Panc1 (cell line): ENCODE measurements at places on chromosomes 16 and 17.

- no peak for DNase-seq
Observed at GRCh38 chr16:50838165-50838564, 96.3 kb downstream of the CYLD start.

DNA sequence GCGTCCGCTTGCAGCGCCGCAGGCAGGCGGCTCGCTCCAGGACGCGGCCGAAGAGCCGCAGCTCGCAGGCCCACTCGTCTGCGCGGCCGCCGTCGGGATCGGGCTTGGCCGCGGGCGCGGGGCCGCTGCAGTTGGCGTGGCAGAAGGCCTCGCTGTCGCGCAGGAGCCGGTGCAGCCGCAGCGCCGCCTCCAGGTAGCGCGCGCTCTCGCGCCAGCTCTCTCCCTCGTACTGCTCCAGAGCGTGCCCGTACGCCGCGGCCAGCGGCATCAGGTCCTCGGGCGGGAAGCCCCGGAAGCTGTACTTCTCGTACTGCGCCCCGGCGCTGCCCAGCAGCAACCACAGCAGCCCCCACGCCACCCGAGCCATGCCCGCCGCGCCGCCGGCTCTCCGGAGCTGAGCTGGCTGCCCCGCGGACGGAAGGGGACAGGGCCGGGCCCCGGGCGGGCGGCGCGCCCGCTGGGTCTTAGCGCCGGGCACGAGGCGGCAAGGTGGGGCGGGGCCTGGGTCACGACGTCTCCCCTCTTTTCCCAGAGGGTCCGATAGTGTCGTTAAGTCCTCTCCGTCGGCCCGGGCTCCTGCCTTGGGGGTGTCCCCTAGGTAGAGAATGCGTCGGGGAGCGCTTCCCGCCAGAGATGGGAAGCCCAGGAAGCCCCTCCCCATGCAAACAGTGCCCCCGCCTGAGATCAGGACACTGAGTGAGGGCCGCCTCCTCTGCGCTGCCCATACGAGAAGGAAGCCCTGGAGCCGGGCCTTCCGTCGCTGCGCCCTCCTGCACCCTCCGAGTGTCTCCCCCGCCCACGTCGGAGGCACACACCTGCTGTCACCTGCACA lies at the start of gene P3H4:
Gene P3H4 (minus strand): TSS at position 401 of the 832 bp plus-strand sequence. CDS start 34 bp downstream, at position 367.
- peak; percentile 47 for DNase-seq

DNA sequence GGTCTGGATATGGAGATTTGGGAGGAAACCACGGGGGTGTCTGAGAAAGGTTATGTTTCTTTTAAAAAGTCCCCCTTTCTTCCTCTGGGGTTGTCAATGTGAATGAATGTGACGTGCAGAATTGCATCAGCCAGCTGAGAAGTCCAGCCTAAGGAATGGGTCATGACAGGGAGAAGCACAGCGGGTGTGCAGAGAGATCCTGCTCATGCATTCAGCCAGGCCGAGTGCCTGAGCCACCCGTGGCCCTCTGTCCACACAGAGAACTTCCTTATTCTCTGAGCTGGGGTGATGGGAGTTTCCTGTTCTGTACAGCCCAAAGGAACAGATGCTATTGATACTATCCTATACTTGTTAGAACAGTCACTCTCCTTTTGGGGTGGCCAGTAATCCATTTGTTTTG lies 117.9 kb downstream of the CPPED1 start:
- no peak for DNase-seq

DNA sequence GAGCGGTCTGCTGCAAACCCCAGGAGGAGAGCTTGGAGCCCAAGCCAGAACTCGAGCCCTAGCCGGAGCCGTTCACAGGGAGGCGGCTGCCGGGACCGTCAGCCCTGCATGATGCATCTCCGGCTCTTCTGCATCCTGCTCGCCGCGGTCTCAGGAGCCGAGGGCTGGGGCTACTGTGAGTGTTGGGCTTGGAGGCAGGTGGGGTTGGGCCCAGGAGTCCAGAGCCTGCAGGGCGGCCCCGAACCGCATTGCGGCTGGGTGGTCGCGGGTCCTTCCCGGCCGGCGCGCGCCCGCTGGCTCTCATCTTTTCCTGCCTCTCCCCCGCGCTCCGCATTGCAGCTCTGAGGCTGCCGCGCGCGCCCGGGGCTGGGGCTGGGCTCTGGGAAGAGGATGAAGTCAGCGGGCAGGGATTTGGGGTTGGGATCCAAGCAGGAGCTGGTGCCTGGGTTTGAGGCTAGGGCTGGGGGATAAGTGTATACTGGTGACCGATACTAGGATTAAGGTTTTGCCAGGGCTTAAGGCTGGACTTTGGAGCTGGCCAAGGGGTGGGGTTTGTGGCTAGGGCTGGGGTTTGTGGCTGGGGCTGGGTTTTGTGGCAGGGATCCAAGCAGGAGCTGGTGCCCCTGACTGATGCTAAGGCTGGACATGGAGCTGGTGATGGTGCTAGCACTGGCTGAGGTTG lies 532 bp downstream of the CNTNAP1 start:
- no peak for DNase-seq

DNA sequence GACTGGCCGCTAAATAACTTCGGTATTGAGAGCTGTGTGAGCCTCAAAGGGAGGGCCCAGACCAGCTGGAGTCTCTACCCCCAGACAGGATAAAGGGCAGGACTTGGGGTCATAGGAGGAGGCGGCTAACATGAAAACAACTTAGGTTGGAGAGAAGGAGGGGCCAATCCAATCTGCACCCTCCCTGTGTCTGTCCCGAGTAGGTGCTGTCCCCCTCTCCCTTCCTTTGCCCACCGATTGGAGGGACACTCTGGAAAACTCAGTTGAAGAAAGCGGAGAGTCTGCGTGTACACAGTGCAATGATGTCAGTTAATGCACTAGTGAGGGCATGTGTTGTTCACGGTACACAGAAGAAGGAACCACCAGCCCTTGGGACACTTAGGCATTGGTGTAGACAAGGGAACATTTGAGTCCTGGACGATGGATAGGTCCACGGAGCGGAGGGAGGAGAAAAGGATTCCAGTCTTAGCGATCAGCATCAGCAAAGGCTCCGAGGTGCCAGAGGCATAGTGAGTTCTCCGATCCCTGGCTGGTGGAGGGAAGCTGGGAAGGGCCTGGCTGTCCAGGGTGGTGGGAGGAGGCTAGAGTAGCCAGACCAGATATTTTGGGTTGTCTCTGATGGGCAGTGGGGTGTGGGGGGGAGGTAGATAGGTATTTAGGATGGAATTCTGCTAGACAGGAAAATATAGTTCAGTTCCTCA lies 761 bp downstream of the NOL3 start:
- DNase-seq = no peak

GRCh38 chr16:21263640-21264570 lies 14.2 kb downstream of the CRYM start:
- no peak for DNase-seq

DNA sequence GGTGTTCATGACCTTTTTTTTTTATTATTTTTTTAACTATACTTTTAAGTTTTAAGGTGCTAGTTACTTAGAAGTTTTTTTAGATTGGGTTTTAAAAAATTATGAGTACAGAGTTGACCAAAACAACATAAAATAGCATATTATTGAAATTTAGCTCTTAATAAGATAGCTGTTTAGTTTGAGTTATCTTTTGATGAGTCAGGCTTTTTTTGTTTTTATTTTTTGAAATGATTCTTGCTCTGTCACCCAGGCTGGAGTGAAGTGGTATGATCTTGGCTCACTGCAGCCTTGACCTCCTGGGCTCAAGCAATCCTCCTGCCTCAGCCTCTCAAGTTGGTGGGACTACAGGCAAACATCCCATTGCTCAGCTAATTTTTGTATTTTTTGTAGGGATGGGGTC lies 13.6 kb downstream of the ZNF750 start:
- DNase-seq = no peak

GRCh38 chr17:14833201-14833785 lies 431.8 kb downstream of the PMP22 start:
- DNase-seq = no peak

GRCh38 chr16:74107795-74108610 lies 188.6 kb upstream of the PSMD7 start:
- DNase-seq = peak; percentile 24

DNA sequence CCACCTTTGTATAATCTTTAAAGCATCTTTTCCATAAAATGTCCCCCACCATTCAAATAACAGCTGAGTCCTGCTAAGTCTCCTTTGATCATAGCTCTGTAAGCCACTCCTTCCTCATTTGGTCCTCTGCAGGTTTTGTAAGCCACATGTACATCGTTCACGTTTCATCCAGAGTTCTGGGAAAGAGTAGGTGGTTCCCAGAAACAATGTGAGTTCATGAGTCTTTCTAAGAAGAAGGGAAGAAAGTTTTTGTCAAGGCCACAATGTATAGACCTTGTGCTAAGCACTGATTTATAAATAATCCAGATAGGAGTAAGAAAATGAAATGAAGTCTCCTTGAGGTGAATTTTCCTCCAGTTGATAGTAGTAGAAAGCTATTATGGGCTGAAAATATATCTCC lies 8.7 kb upstream of the ANKS4B start:
- no peak for DNase-seq

GRCh38 chr16:4026854-4027253 lies 89.4 kb downstream of the ADCY9 start:
- no peak for DNase-seq

DNA sequence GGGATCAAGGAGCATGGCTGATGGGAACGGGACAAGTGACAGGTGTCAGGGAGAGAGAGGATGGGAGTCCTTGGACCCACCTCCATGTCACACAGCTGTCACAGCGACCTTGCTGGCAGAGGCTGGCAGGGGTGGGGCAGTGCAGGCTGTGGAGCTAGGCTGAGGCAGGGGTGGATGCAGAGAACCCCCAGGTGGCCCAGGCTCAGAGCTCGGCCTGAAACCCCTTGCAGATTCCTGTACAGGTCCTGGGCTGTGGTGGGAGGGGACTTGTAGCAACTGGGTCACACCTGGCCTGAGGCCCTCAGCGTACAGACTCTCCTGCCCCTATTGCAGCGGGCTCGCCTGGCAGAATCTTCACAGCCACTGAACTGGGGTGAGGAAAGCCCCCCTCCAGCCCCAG lies 174.1 kb downstream of the NTN1 start:
- DNase-seq = no peak

GRCh38 chr17:82294064-82294773 lies 20.7 kb upstream of the CSNK1D start:
- no peak for DNase-seq

DNA sequence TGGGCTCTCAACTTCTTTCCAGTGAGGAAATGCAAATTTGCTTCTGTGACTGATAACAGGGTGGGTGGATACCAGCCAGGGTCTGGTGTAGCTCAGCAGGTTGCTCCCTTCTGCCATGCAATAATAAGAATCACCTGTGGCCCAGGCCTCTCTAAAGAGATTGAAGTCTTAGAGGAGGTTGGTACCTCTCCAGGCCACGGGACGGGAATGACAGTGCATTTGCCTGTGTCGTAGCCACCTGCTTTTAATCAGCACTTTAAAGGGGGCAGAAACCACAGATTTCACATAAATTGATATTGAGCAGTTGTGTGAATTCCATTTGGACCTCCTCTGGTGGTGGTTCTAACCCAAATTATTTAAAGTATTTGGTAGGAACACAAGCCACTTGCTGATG lies 246.9 kb downstream of the PRKCA start:
- DNase-seq = no peak
